Prostate gland (tissue), 2 donors: ENCODE measurements at places on chromosomes 3 and 15.
A peak's percentile ranks its signal among the peaks of the same experiment; 100 is the strongest.

DNA sequence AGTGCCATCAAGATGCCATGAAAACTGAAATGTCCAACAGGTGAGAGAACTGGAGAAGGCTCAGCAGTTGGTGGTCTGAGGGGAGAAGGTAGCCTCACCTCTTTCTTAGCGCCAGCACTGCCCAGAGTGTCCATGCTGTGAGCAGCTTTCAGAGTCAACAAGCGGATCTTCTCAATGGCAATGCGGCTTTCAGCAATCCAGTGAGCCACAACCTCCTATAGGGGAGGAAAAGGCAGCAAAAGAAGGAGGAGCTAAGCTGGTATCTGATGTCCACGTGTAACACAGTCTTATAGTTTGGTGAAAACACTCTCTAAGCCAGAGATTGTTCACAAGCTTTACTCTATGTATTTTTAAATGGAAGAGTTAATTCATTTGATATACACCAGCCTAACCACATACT, 36.1 kb upstream of the ACKR4 start:
- no peak overlapping the region for H3K27ac ChIP-seq
- H3K36me3 ChIP-seq: no peaks in the 10 kb centered on the region
- no peaks in the 10 kb centered on the region for H3K4me1 ChIP-seq
- no peak overlapping the region for H3K4me3 ChIP-seq

GRCh38 chr3:53863145-53863544, 16.8 kb downstream of the IL17RB start:
- no peak overlapping the region for H3K27ac ChIP-seq
- no peaks in the 10 kb centered on the region for H3K36me3 ChIP-seq
- H3K4me3 ChIP-seq: no peak overlapping the region

DNA sequence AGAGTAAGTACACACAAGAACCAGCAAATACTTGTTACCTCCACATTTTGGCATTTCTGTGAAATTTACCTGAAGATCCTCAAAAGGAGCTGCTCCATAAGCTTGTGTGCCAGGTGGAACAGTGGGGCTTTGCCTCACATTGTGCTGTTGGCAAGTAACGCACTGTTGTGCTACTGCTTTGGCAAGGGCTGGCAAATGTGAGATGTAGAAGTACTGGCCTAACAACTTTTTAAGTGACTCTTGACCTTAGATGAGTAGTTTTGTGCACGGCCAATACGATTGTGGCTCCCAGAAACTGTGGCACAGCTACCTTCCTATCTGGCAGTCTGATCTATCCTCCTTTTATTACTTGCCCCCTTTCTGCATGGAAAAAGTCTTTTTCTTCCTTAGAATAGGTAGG, 337.0 kb downstream of the KCNH8 start:
- no peak overlapping the region for H3K4me3 ChIP-seq
- no peak overlapping the region for H3K27ac ChIP-seq
- H3K4me1 ChIP-seq: no peaks in the 10 kb centered on the region
- DNase-seq: no peak

- H3K4me3 ChIP-seq: no peak overlapping the region
- no peaks in the 10 kb centered on the region for H3K4me1 ChIP-seq
- H3K27ac ChIP-seq: no peak overlapping the region
- H3K27me3 ChIP-seq: no peaks in the 10 kb centered on the region
- DNase-seq: no peak
- no peaks in the 10 kb centered on the region for H3K36me3 ChIP-seq
Measured at GRCh38 chr3:163768048-163768447, 1310.2 kb downstream of the SI start.

- H3K4me1 ChIP-seq: peaks cover 14% of the 10 kb centered on the region
- peak overlapping the region; percentile 78 for H3K4me3 ChIP-seq
- peak; percentile 21 for DNase-seq
- H3K36me3 ChIP-seq: peaks cover 14% of the 10 kb centered on the region
- H3K27me3 ChIP-seq: no peaks in the 10 kb centered on the region
Measured at GRCh38 chr3:184336547-184337398, 627 bp upstream of the FAM131A start.

DNA sequence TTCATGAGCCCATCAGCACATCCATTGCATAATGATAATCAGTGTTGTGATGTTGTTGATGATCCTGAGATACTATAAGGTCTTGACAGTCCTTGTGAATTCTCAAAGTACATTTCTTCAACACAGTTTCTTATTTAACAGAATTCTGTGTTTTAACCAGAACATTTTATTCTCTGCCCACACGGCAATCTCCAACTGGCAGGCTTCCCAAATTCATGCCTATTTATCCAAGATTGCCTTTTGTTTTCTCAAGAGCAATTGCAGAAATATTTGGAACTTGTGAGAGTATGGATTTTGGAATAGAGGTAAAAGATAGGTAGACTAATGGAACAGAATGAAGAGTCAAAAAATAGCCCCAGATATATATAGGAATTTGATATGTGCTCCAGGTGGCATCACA, 116.0 kb downstream of the UACA start:
- no peak for DNase-seq
- no peaks in the 10 kb centered on the region for H3K36me3 ChIP-seq
- no peaks in the 10 kb centered on the region for H3K27me3 ChIP-seq
- no peaks in the 10 kb centered on the region for H3K4me1 ChIP-seq

GRCh38 chr15:95793231-95793630, 537.3 kb upstream of the NR2F2 start:
- no peak overlapping the region for H3K4me3 ChIP-seq
- H3K27me3 ChIP-seq: no peaks in the 10 kb centered on the region
- H3K27ac ChIP-seq: no peak overlapping the region
- no peak for DNase-seq

- H3K27me3 ChIP-seq: no peaks in the 10 kb centered on the region
- no peak for DNase-seq
- H3K27ac ChIP-seq: no peak overlapping the region
- H3K36me3 ChIP-seq: no peaks in the 10 kb centered on the region
Measured at GRCh38 chr15:43702174-43702573, 8.5 kb downstream of the CKMT1A start.

DNA sequence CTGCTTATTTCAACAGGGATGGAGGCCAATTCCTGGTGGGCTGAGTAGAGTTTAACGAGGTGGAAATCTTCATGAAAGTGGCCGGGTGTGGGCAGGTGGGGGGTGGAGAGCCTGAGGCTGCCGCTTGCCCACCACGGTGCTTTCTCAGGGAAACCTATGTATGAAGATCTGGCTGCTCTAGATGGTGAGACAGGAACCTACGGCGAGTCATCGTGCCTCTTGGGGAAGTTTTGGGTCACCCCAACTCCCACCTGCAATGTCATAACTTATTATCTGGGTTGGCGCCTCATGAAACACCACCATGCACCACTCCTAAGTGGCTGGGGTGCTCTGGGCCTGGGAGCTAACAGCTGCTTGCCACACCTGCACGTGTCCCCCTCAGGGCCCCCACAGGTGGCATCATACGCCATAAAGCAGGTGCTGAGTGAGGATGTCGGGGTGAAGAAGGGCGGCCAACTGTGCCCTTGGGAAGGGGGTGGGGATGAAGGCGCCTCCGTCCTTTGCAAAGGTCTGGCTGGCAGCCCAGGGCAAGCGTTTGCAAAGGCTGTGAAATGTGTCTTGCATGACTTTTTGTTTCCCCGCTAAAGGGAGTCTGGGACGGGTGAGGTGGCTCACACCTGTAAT, 27.9 kb upstream of the SNRPA1 start:
- H3K27ac ChIP-seq: no peak overlapping the region
- no peaks in the 10 kb centered on the region for H3K27me3 ChIP-seq
- H3K4me1 ChIP-seq: no peaks in the 10 kb centered on the region
- no peaks in the 10 kb centered on the region for H3K36me3 ChIP-seq

- H3K27me3 ChIP-seq: no peaks in the 10 kb centered on the region
- peak; percentile 52 for DNase-seq
- H3K4me1 ChIP-seq: no peaks in the 10 kb centered on the region
- H3K27ac ChIP-seq: no peak overlapping the region
- H3K36me3 ChIP-seq: no peaks in the 10 kb centered on the region
Measured at GRCh38 chr3:188832961-188833721, 338.6 kb upstream of the TPRG1 start.

GRCh38 chr3:75048650-75049049, 434.2 kb upstream of the CNTN3 start:
- H3K36me3 ChIP-seq: no peaks in the 10 kb centered on the region
- no peak for DNase-seq
- no peaks in the 10 kb centered on the region for H3K4me1 ChIP-seq

- H3K27me3 ChIP-seq: no peaks in the 10 kb centered on the region
- no peak overlapping the region for H3K4me3 ChIP-seq
- no peak overlapping the region for H3K27ac ChIP-seq
- DNase-seq: no peak
Measured at GRCh38 chr3:152322756-152323155, 54.0 kb downstream of the MBNL1 start.
